Stimulated activated CD4-positive, alpha-beta T cell treated with anti-CD3 and anti-CD28 coated beads, Interleukin-15, amount 100 ng/mL, for 1 hour (primary cell): ENCODE measurements at places on chromosomes 12 and 14.

DNA sequence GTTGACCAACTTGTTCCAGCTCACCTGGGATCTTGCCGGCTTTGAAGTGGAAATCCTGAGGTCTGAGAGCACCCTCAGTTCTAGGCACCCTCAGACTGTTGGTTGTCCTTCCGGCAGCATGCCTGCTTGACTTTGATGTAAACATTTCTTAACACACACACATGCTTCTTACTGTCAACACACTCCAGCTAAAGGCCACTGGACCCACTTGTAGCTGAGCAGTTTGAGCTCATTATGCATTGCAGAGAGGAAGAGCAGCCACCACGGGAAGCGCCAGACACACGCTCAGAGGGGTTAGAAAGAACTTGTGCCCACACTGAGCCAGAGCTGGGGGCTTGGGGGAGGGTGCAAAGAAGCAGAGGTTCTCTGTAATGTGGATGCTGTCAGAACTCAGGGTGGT lies 55.8 kb downstream of the TNFAIP2 start:
- DNase-seq, result no peak

DNA sequence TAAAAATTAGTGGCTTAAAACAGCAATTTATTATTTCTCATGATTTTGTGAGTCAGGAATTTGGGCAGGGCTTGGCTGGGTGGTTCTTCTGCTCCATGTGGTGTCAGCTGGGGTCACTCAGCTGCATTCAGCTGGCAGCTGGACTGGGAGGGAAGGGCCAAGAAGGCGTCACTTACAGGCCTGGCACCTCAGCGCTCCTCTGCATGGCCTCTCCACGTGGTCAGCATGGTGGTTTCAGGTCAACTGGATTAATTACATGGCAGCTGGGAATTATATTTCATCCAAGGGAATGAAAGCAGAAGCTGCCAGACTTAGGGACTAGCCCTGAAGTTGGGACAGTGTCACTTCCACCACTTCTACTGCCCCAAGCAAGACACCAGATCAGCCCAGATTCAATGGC lies 27.5 kb upstream of the IRF2BPL start:
- DNase-seq, result no peak

GRCh38 chr12:120479458-120479857 lies 9.9 kb upstream of the SRSF9 start:
- no peak for DNase-seq

- DNase-seq, result no peak
Observed at GRCh38 chr12:12599750-12600643, 11.7 kb upstream of the CREBL2 start.

- DNase-seq, result no peak
Observed at GRCh38 chr12:94220804-94221203, 72.4 kb downstream of the PLXNC1 start.

GRCh38 chr14:52220924-52221811 lies 46.3 kb upstream of the PTGDR start:
- no peak for DNase-seq

DNA sequence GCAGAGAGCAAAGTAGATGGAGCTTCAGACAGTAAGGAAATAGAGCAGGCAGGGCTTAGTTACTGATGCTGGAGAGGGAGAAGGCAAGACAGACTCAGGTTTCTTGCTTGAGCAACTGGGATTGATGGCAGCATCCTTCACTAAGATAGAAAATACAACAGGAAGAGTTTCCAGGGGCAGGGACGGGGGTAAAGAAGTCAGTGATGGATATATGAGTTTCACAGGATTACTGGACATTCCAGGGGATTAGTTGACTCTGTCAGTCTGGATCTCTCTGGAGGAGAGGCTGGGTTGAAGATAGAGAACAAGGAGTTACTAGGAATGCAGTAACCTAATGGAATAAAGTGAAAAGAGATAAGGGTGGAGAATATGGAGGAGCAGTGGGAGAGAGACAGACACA lies 74.5 kb upstream of the ATF1 start:
- no peak for DNase-seq

DNA sequence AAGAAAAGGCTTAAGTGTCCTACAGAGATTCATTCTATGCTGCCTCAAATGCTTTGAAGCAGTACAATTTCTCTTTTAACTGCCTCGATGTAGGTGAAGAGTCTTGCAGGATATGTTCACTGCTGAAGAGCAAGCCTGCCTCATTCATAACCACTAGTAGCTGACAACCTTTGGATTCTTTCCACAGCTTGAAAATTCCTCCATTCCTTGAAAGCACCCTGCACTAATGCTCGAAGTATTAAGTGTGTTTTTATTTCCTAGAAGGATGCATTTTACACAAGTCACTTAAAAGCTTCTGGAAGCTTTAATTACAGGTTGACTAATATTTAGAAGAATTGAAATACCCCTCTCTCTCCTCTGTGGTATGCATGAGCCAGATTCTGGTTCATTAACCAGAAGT lies 429.4 kb downstream of the DIO2 start:
- DNase-seq, result no peak

DNA sequence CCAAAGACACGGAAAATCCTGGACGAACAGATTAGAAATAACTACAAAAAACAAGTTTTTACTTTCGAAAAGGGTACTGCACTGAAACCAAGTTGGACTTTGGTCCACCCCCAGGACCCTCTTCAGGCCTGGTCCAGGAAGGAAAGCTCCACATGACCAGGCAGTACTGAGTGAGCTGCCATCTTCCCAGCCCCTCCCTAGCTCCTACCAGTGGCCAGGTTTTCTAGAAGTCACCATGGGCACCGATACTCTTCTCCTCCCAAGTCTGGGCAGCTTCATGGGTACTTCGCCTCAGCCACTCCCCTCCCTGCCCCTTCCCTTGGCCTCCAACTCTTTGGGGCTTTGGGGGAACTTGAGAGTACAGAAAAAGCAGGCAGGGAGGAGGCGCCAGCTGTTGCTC lies 6.6 kb downstream of the VAMP1 start:
- no peak for DNase-seq

GRCh38 chr12:124765581-124766489 lies 97.8 kb downstream of the SCARB1 start:
- no peak for DNase-seq

- no peak for DNase-seq
Observed at GRCh38 chr12:119666900-119667576, 895 bp upstream of the PRKAB1 start.

- DNase-seq, result no peak
Observed at GRCh38 chr12:40013847-40014246, 92.0 kb downstream of the SLC2A13 start.

DNA sequence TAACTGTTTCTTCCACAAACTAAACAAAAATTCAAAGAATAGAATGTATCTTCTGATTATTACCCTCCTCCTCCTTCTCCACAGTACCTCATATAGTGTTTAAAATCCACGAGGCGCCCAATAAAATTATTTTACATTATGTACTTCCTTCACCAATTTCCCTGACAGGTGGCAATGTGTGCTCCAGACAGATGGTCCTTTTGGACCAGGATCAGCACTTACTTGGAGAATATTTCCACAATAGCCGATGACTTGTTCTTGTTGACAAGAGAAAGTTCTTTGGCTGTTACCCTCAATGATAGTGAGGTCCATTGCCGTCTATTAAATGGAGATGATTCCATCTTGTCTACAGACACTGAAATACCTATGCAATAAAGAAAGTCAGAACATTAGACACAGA lies 34.9 kb downstream of the LIMA1 start:
- no peak for DNase-seq

DNA sequence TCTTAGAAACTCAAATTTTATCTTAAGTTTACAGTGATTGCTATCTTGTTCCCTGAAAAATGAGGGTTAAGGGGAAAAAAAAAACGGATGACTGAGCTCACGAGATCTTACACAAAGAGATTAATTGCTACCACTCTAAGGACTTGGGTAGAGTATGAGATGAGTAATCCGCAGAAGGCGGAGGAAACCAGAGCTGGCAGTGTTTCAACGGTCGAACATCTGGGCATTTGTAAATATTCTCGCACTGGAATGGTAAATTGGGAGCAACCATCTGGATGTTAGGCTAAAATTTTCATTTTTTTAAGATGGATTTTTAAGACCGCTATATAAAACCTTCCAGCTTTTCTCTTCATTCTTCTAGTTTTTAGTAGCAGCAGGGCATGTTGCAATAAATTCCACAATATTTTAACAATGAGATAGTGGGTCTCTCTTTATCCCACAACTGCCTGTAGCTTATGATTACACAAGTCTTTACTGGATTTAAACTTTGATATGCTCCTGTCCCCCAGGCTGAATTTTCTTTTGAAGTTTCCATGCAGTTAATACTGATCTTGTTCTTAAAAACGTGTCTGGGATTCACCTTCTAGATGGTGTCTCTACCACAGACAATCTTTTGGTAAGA lies 1324.1 kb downstream of the AACS start:
- DNase-seq, result no peak

DNA sequence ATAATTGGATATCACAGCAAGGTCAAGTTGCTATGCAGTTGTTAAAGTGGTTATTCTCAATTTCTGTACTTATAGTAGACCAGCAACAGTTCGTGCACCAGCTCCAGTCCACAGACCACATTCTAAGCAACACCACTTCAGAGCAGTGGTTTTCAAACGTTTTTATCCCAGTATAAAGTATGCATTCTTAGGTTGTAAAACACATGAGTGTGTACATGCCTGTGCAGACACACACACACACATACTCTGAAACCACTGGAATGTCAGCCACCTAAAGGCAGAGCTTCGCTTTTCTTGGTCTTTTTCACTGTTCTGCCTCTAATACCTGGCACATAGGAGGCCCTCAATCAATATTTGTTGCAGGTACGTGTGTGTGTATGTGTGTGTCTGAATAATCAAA lies 22.2 kb upstream of the C12orf71 start:
- DNase-seq, result no peak

DNA sequence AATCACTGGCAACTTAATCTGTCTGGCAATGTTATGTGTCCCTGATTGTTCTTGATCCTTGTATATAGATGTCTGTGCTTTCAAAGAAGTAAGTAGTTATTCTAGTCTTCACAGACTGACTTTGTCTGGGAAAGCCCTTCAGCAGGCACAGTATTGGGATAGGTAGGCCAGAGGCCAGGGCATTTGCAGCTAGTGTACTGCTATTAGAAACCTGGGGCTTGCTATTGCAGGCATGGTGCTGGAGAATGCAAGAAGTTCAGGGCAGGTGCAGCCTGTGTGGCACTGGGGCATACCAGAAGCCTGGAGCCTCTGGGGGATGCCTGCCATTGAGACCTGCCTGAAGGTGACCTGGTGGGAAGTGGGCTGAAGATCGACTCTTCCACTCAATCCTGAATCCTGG lies 96.3 kb downstream of the TMTC3 start:
- no peak for DNase-seq

GRCh38 chr14:92382677-92383076 lies 59.7 kb downstream of the SLC24A4 start:
- no peak for DNase-seq
